ENCODE measurements at places on chromosomes 12 and 14.

- DNase-seq, result no peak
Measured at GRCh38 chr14:88765130-88765529, 27.6 kb downstream of the EML5 start.

DNA sequence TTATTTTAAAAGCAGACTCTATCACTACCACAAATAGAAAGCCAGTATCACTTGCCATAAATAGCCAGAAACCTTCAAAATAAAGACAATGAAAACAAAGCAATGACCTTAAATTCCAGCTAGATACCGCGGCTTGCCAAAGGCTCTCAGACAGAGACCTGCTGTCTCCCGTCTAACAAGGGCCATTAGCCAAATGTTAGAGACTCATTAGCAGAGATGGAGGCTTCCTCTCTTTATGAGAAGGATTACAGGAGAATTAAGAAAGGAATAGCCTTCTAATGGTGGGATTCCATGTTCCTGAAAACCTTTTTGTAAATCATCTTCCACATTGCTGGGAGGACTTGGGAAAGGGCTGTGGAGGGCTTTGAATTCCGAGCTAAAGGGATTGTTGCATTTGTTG is 206.7 kb downstream of the AACS start:
- DNase-seq, result no peak

DNA sequence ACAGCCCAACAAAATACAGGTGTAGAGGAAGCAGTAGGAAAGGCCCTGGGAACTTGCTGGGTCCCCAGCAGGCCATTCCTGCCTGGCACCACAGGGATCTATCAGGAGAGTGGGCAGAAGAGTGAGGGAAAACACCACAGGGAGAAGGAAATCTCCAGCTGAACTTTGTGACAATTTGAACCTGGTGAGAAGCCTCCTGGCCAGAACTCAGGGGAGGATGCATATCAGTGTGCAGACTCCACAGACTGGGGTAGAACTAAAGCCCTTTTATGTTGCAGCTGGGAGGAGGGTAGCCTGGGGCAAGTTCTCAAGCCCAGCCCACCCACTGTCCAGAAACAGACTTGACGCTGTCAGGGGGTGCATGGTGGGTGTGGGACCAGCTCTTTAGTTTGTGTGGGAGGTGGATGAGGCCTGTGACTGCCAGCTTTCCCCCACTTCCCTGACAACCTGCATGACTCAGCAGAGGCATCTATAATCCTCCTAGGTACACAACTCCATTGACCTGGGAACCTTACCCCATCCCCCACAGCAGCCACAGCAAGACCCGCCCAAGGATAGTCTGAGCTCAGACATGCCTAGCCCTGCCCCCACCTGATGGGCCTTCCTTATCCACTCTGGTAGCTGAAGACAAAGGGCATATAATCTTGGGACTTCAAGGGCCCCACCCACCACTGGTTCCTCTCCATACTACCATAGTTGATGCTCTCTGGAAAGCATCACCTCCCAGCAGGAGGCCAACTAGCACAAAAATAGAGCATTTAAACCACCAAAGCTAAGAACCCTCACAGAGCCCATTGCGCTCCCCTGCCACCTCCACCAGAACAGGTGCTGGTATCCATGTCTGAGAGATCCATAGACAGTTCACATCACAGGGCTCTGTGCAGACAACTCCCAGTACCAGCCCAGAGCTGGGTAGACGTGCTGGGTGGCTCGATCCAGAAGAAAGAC is 28.9 kb downstream of the PNN start:
- no peak for DNase-seq

GRCh38 chr12:119204131-119204530 is 25.4 kb downstream of the HSPB8 start:
- no peak for DNase-seq

- no peak for DNase-seq
Measured at GRCh38 chr12:108063192-108063591, 65.9 kb upstream of the WSCD2 start.

DNA sequence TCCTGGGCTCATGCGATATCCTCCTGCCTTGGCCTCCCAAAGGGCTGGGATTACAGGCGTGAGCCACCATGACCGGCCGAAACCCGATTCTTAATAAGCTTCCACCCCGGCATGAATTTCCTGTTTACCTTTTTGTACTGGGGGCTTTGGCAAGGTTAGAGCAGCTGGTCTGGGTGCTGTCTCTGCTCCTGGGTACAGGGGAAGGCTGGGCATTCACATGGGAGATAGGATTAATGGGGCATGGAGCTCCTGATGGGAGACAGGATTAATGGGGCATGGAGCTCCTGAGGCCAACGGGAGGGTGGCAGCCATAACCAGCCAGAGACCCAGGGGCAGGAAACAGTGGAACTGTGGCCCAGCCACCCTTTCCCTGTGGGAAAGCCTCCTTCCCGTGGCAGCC is 69.5 kb upstream of the DICER1 start:
- no peak for DNase-seq

DNA sequence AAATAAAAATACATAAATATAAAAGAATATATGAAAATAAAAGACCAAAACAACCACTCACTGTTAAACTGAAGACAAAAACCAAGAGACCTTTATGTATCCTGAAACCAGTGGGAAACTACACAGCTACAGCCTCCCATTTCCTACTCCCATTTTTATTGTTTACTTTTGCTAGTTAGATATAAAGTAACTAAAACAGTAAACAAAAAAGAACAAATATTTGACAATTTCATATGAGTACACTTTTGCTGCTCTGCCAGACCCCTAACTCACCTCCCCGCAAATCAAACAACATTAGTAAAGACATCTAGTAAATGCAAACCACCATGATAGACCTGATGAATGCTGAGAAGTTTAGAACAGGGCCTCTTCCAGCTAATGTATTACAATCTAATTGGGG is 97.1 kb downstream of the BCL2L14 start:
- DNase-seq, result no peak

DNA sequence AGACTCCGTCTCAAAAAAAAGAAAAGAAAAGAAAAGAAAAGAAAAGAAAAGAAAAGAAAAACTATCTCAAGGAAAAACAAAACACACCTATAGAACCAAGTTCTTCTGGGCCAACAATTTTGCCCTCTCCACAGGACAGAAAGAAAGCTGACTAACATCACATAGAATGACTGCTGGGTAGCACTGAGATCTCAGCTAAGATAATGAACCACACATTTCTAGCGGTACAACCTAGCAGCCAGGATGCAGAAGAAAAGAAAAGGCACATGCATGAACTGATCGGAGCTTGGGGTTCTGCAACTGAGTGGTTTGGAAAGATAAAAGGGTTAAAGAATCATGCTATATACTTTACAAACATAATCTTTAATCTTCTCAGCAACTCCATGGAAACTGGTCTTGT is 19.5 kb downstream of the TMED10 start:
- DNase-seq, result no peak

DNA sequence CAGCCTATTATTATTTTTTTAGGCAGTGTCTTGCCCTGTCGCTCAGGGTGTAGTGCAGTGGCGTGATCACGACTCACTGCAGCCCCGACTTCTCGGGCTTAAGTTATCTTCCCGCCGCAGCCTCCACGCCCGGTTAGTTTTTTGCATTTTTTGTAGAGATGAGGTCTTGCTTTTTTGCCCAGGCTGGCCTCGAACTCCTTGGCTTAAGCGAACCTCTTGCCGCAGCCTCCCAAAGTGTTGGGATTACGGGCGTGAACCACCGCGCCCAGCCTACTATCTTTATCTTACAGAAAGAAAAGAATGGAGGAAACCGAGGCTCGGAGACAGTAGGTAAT is 507 bp upstream of the PTPN11 start:
- no peak for DNase-seq

DNA sequence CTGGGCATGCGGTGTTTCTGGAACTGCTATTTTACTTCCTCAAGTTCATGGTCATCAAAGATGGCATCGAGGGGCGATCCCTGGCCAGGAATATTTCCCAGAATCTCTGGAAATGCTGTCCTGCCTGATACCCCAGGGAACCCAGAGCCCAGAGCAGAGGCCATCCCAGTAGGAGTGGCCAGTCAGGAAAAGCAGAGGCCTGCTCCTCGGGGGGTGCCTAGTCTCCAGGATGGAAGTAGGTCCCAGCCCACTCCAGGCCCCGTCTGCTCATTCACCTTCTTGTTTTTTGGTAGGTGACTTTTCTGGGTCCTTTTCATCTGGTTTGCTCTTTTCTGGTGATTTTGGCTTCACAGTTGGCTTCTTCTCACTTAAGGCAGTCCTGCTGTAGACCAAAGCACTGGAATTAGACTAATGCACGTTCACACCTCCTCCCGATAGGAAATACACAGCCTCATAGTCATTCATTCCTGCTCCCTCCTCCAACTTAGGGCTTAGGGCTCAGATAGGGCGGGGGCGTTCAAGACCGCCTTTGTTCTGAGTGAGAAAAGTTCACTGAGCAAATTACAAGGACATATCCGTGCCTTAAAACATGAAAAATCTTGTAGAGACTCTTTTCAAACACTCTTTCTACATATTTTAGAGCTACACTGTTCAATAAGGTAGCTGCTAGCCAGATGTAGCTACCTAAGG is 51.1 kb downstream of the TRAFD1 start:
- no peak for DNase-seq

- DNase-seq, result no peak
Measured at GRCh38 chr14:79162833-79163232, 992.7 kb downstream of the NRXN3 start.

GRCh38 chr14:60632257-60632656 is 17.0 kb downstream of the SIX1 start:
- DNase-seq, result no peak

DNA sequence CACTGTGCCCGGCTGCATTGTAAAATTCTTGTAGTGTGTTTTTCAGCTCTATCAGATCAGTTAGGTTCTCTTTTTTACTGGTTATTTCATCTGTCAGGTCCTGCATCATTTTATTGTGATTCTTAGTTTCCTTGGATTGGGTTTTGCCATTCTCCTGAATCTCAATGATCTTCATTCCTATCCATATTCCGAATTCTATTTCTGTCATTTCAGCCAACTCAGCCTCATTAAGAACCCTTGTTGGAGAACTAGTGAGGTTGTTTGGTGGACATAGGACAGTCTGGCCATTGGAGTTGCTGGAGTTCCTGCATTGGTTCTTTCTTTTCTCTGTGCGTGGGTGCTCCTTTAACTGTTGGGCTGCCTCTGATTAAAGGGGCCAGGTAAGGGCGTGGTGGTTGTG is 5.6 kb upstream of the C1S start:
- DNase-seq, result no peak

DNA sequence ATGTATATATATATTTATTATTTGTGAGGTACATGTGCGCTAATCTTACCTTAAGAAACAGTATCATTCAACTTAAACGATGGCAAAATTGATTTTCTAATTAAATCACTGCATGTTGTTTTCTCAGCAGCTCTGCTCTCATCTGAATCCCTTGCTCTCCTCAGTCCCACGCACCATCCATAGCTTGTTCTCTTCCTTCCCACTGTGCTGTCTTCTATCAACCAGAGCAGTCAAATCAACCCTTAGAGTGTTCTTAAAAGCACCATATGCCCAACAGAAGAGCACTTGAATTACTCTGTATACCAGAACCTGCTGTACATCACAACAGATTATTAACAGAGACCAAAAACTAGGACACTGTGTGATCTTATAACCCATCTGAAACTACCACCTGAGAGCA is 209.4 kb upstream of the G2E3 start:
- no peak for DNase-seq

- DNase-seq, result no peak
Measured at GRCh38 chr14:105974902-105975301, 448.5 kb downstream of the TMEM121 start.

DNA sequence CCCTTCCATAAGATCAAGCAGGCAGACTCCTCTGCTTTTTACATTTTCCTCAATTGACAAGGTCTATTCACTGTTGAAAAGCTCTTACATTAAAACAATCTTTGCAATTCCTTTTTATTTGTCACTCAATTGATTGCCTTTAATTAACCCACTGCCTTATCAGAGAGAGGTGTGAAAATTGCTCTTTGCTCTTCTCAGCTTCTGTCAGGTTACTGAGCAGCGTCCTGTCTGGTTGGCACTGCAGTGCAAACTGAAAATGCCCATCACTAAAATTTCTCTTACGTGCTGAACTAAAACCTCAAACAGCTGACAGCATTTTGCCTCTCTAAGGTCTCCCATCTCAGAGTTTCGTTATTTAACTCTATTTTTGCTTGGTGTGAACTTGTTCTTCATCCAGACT is 504.1 kb upstream of the ATXN7L3B start:
- DNase-seq, result no peak

- no peak for DNase-seq
Measured at GRCh38 chr14:35471803-35472202, 62.2 kb upstream of the INSM2 start.

DNA sequence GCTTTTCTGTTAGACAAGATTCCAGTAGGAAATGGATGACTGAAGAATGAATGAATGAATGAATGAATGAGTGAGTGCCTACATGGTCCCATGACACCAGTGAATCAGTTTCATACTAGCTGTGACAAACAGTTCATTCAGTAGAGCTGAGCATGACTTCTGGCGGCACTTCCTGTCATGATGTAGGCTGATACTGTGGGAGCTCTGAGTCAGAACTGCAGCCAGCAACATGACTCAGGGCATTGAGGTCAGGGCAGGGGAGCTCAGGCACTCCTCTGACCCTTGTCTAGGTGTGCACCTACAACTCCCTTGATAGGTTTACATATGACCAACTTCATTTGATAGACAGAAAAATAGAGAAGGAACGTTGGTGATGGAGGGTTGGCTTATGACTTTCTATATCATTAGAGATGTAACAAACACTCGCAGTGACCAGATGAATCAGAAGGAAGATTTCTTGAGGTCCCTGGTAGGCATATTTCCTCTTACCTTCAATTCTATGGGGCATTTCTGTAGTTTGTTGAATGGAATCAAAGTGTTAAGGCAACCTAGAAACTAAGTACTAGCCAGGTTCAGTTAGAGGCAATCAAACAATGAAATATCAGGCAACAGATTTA is 139.3 kb upstream of the ARHGAP5 start:
- no peak for DNase-seq

- DNase-seq, result no peak
Measured at GRCh38 chr14:38824706-38825105, 278.3 kb downstream of the SEC23A start.

GRCh38 chr12:106845902-106846301 is 71.4 kb downstream of the RIC8B start:
- no peak for DNase-seq

GRCh38 chr12:53187145-53187899 is 6.6 kb upstream of the CSAD start:
- DNase-seq, result no peak

DNA sequence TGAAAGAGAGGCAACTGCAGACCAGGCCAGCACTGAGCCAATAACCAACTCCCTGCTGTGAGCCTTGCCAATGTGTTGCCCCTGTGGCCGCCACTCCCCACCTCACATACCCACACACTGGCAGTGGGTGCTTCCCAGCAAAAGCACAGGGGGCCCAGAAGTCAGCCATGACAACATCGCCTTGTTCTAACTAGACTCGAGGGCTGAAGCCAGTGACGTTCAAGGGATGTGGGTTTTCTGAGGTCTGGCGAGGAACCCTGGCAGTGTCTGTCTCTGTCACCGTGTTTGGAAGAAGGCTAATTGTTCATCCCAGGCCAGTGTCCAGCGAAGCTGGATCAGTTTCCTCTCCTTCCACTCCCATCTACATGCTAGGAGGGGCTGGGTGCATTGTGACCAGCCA is 311.8 kb upstream of the AMIGO2 start:
- DNase-seq, result no peak

Data from muscle of arm (tissue), 14 donors.